ENCODE measurements at places on chromosomes 7 and 10. TPM values are rescaled to one million over a fixed set of nuclear protein-coding genes. Genes with fewer than 3 reads are reported as not detected.
A peak's percentile ranks its signal among the peaks of the same experiment; 100 is the strongest.

OR2A14 gene
- not detected for total RNA-seq

CCSER2 gene
- total RNA-seq = 27.8 TPM

KNDC1 gene
- total RNA-seq = 0.56 TPM

NPFFR1 gene
- total RNA-seq = not detected

CCDC3 gene
- 0.36 TPM for total RNA-seq

EFCAB10 gene
- total RNA-seq = not detected

GRCh38 chr10:43809211-43809930 is 160.7 kb upstream of the ZNF32 start:
- peak; percentile 93 for DNase-seq

DNA sequence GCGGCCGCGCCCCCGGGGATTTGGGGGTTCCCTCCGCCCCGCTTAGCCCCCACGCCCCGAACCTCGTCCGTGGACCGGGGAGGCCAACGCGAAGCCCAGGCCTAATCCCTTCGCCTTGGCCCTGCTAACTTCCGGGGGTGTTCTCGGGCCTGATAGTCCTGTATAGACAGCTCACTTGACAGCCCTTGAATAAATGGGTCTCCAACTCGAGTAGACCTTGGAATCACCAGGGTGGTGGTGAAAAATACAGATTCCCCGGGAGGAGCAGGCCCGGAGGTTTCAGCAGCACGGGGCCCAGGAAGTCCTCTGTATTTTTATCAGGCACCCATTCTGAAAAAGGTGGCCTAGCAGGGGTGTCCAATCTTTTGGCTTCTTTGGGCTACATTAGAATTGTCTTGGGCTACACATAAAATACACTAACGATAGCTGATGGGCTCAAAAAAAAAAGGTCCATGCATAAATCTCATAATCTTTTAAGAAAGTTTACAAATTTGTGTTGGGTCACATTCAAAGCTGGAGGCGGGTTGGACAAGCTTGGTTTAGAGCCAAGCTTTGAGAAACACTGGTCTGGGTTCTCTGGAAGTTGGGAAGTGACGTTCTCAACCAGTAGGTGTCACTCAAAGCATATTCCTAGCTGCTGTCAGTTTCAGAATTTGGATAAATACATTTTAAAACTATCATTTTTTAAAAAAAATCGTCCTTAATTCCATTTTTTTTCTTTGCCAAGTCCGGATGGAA is 221.7 kb downstream of the PHTF2 start:
- peak; percentile 91 for DNase-seq

DNA sequence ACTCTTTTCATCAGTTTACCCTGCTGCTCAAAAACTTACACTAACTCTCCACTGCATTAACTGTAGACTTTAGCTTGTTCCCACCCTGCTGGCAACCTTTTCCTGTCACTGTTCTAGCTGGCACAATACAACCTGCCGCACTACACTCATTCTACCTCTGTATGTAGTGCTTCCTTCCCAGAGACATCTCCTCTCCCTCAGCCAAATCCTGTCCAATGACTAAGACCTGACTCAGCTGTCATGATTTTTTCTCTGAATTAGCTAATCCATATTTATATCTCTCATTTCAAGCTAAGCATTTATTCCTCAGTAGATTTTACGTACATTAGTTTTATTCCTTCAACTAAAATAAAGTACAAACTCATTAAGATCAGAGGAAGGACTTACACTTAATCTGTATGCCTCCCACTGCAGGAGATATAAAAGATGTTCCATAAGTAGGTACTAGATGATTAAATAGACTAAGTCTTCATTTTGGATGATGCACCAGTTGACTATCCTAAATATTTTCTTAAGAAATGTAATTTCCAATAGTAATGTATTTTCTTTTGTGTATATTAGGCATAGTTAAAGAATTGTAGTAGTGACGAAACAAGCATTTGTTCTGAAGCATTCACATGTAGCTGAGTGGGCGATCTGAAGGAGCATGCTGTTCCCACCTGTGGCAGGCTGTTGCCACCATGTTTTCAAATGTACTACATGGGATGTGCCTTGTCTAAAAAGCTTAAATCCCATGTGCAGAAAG is 189.1 kb downstream of the SKAP2 start:
- DNase-seq = peak; percentile 84

- DNase-seq = no peak
These were observed 170.0 kb downstream of the ARL5B start for GRCh38 chr10:18829259-18829658.

DNA sequence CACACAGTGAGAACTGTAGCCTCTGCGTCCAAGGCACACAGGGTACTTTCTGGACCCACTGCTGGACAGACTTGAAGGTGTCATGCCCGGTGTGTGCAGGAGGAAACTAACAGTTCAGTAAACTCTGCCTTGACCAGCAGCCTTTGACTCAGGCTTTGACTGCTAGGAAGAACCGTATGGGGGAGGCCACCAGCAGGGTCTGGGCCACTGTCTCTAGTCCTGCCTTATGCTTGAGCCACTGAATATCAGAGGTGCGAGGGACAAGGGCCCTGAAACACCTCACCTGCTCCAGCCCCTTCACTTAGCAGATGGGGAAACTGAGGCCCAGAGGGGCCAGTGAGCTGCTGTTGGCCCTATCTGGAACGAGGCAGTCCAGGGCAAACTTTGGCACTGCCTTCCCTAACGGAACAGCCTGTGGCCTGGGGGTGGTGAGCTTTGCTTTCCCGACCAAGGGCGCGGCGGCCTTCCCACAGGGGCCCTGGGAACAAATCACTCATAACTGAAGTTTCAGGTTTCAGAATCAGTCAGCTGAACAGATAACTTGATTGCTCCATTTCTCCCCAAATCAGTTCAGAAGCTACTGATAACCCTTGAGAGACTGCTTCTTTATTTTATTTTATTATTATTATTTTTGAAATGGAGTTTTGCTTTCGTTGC is 130.0 kb downstream of the FAM53B start:
- DNase-seq = no peak

- DNase-seq = no peak
These were observed 112.8 kb downstream of the TRRAP start for GRCh38 chr7:98991141-98991540.

GRCh38 chr10:129853562-129853903 is 110.5 kb downstream of the EBF3 start:
- DNase-seq = peak; percentile 1

DNA sequence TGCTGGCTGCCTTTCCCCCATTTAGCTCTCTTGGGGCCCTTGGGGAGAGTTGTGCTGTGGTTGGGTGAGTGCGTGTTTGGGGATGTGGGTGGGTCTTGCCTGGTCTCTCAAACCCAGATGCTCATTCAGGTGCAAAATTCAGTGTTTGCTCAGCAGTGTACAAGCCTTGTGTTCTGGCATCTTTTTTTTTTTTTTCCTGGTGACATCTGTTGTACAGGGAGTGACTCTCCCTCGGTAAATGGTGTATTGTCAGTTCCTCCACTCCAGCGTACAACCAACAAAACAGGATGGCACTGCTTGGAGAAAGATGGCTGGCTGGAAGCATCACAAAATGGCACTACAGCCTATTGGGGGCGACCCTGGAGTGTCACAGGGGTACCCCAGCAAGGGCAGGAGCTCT is 75.5 kb downstream of the LRMDA start:
- no peak for DNase-seq

DNA sequence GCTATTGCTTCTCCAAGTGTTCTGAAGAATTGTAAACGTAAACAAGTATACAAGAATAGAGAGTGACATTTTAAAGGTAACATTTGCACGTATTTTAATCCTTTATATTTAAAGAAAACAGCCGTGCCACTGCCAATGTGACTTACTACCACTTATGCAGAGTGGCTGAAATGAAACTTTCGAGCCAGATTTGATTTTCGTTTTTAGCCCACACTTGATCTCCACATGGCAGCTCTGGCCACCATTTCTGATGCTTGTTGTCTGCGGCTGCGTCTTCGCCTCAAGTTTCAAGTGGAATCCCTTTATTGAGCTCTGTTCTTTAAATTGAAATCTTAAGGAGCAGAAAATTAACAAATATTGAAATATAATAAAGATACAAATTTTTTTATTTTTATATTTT is 70.0 kb downstream of the ELAPOR2 start:
- no peak for DNase-seq

DNA sequence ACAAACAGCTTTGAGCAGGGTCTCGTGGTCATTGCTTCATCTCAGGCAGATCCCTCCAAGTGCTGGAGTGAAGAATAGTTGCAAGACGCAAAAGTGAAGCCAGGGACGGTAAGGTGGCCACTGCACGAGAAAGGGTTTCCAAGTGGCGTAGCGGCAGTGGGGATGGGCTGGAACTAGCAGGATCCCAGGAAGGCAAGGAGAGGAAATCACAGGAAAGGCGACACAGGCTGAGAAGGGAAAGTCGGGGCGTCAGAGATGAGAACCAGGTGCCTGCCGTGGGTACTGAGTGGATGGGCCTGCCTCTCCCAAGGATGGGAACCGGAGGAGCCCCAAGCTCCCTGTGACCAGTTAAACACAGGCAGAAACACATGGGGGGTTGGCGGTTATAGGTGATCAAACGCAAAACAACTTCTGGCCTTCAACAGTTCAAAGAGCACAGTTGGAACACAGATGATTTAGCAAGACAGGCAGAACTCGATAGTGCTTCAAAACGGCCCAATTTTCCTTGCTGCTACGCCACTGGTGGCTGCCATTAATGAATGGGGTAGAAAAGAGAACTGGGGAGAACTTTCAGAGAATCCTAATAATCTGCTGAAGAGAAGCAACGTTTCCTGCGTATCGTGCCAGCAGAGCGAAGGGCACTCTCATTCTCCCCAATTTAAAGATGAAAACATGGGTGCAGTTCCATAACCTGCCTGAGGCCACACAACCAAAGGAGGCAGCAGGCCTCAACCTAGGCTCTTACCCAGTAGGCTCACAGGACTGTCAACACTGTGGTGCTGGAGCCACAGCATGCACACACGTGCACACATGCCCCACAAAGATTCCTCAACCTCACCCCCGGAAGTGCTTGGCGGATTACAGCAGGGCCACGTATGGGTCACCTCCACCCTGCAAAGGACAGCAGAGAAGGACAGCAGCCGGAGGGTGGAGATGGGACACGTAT is 61.9 kb downstream of the MAD1L1 start:
- no peak for DNase-seq

GRCh38 chr7:63925262-63925625 is 73.4 kb upstream of the ZNF722 start:
- DNase-seq = no peak

DNA sequence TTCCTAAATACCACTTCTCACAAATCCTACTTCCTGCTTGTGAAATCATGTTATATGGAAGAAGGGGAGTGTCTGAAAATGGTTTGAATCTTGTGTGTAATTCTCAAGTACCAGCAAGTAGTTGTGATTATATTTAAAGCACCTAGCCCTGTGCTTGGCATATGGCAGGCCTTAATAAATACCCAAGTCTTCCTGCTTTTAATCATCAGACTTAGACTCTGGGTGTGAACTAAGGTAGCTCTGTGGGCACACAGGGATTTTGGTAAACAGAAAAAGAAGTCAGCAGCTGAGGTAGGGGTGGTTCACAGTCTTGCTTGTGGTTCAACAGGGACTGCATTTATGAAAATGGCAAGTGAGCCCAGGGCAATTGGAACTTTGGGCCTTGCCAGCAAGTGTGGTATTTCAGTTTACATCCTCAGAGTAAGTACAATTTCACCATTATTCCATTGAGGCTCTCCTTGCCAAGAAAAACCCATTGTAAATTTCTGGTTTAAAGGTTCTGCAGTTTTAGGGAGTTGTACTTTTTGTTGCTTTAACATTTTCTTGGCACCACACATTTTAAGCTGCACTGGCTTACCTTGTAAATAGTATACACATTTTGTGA is 215.5 kb downstream of the AUTS2 start:
- DNase-seq = no peak

GRCh38 chr10:16314259-16314658 is 122.6 kb upstream of the PTER start:
- DNase-seq = no peak

DNA sequence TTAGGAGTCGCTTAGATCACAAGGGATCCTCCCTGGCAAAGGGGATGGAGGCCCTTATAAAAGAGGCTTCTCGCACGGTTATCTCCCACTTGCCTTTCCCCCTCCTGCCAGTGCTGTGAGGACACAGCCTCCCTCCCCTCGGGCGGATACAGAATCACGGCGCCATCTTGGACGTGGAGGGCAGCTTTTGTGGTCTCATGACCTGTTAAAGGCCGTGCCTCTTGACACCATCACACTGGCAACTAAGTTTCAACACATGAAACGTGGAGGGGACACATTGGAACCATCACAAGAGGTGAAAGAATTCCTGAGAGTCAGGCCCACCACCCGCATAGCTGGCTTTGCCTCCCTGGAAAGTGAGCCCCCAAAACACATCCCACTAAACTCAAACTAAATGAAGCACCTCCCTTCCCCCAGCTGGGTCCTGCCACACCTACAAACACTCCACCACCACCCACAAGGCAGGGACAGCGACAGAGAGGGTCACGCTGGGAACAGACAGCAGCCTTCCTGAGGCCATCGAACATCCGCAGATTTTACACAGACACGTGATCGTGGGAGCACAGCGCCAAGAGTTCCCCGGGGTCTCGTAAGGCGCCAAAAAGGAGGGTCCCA is 110.6 kb downstream of the TCERG1L start:
- no peak for DNase-seq

- DNase-seq = peak; percentile 26
These were observed 127.2 kb downstream of the DLG5 start for GRCh38 chr10:77799352-77799751.

DNA sequence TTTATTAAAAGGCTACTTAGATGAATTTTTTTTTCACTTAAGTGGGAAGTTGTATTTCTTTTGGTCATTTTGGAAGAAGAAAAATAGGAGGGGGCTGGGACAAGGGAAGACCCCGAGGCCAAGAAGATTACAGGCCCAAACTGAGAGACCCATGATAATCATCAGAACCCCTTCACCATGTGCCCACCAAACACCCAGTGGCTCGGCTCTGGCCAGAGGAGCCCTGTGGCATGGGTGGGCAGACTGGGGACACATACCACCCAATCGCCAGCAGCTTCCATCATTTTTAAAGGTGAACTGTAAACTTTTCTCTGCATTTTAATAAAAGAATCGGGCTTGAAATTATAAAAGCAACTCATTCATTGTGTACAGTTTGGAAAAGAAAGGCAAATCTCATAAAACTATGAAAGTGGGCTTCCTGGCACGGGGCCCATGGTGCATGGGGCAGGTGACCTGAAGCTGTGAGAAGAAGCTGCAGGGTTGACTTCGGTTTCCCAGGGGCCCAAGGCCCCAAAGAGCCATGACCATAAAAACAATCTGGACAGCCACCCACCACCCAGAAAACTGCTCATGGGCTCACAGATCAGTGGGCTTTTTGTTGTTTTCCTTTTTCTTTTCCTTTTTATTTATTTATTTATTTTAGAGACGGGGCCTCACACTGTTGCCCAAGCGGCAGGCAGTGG is 29.4 kb upstream of the RET start:
- no peak for DNase-seq

GRCh38 chr7:81628951-81629350 is 140.9 kb downstream of the HGF start:
- no peak for DNase-seq

GRCh38 chr7:55509322-55509721 is 63.0 kb downstream of the VOPP1 start:
- DNase-seq = peak; percentile 83

Data from IMR-90 (cell line).